Cerebellar cortex (tissue), 1 donor: ENCODE measurements at places on chromosomes 7 and 10.

GRCh38 chr7:10789170-10789569, 184.5 kb upstream of the PHF14 start:
- DNase-seq: no peak

- no peak for DNase-seq
Measured at GRCh38 chr10:93456480-93456879, 25.7 kb downstream of the MYOF start.

DNA sequence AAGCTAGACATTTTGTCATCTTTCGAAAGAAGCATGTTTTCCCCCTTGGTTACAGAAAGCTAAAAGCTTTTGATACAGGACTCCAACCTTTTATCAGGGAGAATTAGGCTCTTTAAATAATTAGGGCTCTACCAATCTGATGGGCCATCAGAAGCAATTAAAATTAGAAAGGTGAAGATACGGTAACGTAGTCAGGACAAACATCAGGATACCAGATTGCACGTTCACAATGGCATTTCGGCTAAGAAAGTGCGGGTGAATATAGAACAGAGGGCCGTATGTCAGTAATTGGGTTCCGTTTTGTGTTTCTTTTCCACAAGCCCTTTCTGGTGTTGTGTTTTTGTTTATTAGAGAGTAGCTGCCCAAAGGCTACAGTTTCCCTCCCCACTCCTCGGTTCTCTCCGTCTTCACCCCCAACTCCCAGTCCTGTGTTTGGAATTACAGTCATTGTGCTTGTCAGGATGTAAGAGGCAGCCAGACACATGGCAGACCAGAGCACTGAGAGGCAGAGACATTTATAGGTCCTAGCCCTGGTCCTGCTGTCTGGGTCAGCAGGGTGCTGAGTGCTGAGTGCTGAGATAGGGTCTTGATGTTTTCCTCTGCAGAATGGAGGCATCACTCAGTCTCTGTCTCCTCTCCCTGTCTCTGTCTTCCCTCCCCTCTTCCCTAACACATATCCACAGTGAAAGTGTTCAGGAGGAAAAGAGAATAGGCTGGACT, 5.5 kb downstream of the PFKP start:
- no peak for DNase-seq

GRCh38 chr7:114589436-114589835, 174.8 kb downstream of the FOXP2 start:
- no peak for DNase-seq

DNA sequence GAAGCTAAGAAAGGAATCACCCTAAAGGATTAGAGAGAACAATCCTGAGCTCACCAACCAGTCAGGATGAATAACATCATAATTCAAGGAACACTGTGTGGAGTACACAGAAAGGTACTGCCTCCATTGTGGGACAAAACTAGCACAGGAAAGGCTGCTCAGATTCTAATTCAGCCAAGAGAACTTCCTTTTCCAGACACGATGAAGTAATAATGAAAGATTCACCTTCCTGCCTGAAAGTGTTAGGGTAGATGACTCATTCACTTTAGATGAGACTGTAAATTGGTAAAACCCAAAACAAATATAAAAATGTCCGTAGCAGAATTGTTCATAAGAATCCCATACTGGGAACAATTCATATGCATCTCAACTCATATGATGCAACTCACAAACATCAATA, 167.2 kb downstream of the CDC14C start:
- no peak for DNase-seq

DNA sequence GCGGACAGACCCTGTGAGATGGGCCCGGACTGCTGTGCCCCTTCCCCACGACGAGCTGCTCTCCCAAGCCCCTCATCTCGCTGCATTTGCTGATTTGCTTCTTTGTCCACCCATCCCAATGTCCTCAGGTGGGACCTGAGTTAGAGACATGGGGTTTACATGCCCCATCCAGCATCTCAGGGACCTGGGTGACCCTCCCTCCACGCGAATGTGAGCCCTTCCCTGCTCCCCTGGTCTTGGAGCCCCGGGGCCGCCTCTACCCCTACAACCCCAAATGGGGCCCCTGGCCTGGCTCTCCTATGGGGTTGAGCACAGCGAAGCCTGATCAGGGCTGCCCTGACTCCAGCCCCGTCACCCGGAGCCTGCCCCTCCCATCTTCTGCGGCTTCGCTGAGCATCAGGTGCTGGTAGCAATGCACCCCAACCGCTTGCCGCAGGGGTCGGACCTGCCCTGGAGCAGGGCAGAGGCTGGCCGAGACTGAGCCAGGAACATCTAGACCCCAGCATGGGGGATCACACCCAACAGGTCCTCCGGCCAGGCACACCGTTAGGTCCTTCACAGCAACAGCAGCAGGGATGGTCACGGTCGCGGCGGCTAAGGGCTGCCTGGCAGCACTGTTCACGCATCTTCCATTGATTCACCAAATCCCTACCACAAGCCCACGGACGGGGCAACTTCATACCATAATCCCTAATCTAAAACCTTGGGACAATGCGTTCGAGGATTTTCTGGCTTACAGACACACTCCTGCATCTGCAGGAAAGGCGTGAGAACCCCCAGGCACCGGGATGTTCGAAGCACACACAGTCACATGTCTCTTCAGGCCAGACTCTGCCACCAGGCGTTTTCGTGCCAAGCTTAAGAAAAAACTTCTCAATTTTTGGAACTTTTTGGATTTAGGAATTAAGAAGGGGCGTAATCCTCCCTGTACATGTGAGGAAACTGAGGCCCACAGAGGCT, 15.5 kb downstream of the WDR86 start:
- no peak for DNase-seq

DNA sequence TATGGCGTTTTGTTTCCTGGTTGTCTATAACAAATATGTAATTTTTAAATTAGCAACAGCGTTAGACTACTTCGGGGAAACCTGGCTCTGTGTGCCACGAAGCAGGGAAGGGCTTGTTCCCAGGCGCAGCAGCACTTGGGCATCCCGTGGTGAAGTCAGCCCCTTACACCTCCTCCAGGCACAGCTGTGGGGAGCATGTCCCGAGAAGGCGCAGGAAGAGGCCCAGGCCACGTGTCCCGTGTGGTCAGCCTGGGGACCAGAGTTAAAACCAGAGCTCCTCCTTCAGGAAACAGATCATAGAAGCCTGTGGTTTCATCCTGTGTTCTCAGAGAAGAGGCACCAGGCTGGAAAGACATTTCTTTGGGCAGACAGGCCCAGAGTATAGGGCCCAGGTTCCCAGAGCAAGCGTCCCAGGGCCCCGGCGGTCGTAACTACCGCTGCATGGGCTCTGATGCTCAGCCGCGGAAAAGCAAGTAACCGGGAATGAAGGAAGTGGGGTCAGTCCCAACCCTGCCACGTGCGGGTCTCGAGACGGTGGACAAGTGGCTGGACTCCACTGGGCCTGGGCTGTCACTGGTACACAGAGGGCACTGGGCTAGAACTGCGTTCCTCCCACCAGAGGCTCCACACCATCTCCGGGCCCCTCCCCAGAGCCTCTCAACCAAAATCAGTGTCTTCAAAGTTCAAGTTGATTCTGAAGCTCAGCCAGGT, 7.1 kb downstream of the NUDT1 start:
- DNase-seq: peak; percentile 50

DNA sequence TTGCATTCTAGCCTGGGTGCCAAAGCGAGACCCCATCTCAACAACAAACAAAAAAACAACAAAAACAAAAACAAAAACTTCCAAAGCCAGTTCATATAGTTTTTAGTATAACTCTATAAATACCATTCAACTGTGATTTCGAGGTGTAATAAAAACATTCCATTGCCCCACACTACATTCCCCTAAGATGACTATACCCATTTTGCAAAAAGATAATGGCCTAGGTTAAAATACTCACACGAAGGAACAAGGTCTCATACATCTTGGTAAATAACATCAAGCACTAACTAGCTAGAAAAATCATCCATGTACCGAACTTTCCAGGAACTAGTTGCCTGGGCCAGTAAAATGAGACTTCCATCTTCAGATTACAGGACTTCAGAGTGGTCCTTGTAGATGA, 55.4 kb downstream of the GLI3 start:
- DNase-seq: no peak

DNA sequence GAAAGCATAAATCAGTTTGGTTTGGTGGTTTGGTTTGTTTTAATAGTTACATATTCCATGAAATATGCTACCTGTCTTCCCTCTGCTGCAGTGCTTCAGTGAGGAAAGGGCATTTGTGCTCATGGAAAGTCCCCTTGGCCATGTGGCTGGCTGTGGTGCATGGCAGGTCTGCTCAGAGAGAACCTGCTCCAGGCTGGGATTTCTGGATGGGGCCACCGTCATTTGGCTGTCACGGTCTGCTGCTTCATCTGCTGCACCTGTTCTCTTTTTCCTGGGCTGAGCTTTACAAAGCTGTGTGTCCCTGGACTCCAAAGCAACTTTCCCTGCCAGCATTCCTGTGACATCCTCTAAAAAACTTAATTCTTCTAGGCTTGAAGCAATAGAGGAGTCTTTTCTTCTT, 8.9 kb downstream of the CDK14 start:
- peak; percentile 96 for DNase-seq

- no peak for DNase-seq
Measured at GRCh38 chr7:15352421-15353206, 209.2 kb downstream of the AGMO start.

DNA sequence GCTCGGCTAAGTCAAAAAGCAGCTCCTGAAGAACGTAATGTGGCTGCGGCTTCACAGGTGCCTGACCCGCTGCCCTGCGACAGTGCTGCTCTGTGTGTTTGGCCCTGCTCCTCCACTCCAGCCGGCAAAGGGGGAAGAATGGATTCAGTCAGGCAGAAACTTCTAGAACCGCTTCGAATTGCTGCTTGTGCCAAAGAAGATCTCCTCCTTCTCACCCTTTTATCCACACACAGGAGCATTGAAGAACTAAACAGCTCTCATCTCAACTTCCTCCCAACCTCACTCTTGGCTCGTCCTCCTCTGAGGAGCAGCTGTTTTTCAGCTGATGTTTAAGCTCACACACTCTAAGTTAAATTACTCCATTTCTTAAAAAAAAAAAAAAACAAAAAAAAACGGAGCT, 651.4 kb downstream of the INHBA start:
- peak; percentile 3 for DNase-seq
